ENCODE measurements at places on chromosomes 4 and X. TPM values are rescaled to one million over a fixed set of nuclear protein-coding genes. Genes with fewer than 3 reads are reported as not detected.
A peak's percentile ranks its signal among the peaks of the same experiment; 100 is the strongest.

The OTUD6A gene
- not detected for total RNA-seq

The DDIT4L gene
- total RNA-seq = 3.0 TPM

The CT47B1 gene
- total RNA-seq = not detected

GRCh38 chr4:173930329-173930967 lies 353.0 kb downstream of the FBXO8 start:
- DNase-seq = no peak
- no peak overlapping the region for H3K27ac ChIP-seq
- H3K4me1 ChIP-seq = peaks cover 3% of the 10 kb centered on the region

DNA sequence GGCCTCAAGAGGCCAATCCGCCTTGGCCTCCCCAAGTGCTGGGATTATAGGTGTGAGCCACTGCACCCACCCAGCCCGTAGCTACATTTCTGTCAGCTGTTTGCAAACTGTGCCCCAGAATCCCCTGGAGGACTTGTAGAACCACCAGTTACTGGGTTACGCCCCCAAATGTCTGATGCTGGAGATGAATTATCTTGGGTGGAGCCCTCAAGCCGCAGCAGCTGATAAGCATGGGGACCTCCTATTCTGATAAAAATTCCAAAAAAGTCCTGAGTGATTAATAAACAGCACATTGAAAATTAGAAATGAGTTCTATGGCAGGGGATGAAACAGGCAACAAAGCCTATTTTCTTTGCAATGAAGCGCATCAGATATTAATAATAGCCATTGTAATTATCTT lies 105.0 kb downstream of the PTTG2 start:
- DNase-seq = no peak
- no peak overlapping the region for H3K27ac ChIP-seq
- no peaks in the 10 kb centered on the region for H3K36me3 ChIP-seq
- H3K4me1 ChIP-seq = peaks cover 7% of the 10 kb centered on the region

GRCh38 chr4:93809773-93810172 lies 18.8 kb upstream of the ATOH1 start:
- DNase-seq = peak; percentile 82
- no peaks in the 10 kb centered on the region for H3K27me3 ChIP-seq
- H3K36me3 ChIP-seq = no peaks in the 10 kb centered on the region
- no peak overlapping the region for H3K27ac ChIP-seq
- no peak overlapping the region for H3K4me3 ChIP-seq

GRCh38 chr4:548976-549375 lies 27.1 kb downstream of the TMEM271 start:
- H3K4me1 ChIP-seq = no peaks in the 10 kb centered on the region
- no peak for DNase-seq
- no peak overlapping the region for H3K27ac ChIP-seq
- no peak overlapping the region for H3K4me3 ChIP-seq
- no peaks in the 10 kb centered on the region for H3K27me3 ChIP-seq

- no peaks in the 10 kb centered on the region for H3K36me3 ChIP-seq
- no peaks in the 10 kb centered on the region for H3K4me1 ChIP-seq
- H3K27ac ChIP-seq = no peak overlapping the region
- H3K27me3 ChIP-seq = no peaks in the 10 kb centered on the region
- no peak for DNase-seq
- H3K4me3 ChIP-seq = no peak overlapping the region
Measured at GRCh38 chr4:66045913-66046312, 375.6 kb upstream of the EPHA5 start.

DNA sequence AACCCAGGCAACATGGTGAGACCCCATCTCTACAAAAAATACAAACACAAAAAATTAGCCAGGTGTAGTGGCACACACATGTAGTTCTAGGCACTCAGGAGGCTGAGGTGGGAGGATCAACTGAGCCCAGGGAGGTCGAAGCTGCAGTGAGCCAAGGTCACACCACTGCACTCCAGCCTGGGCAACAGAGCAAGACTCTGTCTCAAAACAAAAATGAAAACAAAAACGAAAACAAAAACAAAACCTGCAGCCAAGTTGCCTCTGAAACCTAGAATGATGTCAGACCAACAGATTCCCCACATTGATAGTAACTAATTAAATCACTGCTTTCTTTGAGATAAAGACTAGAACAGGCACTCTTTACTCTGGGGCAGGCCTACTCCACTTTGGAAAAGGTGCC lies 104.5 kb downstream of the AMELX start:
- no peaks in the 10 kb centered on the region for H3K27me3 ChIP-seq
- H3K27ac ChIP-seq = no peak overlapping the region
- peaks cover 6% of the 10 kb centered on the region for H3K4me1 ChIP-seq

- no peak for DNase-seq
- peaks cover 4% of the 10 kb centered on the region for H3K4me1 ChIP-seq
- H3K27me3 ChIP-seq = no peaks in the 10 kb centered on the region
Measured at GRCh38 chrX:49877397-49878101, 1.7 kb upstream of the USP27X start.

- no peaks in the 10 kb centered on the region for H3K36me3 ChIP-seq
- peak overlapping the region; percentile 39 for H3K4me3 ChIP-seq
- H3K27ac ChIP-seq = peak overlapping the region; percentile 33
- H3K27me3 ChIP-seq = no peaks in the 10 kb centered on the region
- DNase-seq = peak; percentile 84
Measured at GRCh38 chr4:169659716-169660670, 39.6 kb downstream of the CLCN3 start.

GRCh38 chrX:357693-358471 lies 28.8 kb downstream of the PPP2R3B start:
- no peaks in the 10 kb centered on the region for H3K27me3 ChIP-seq
- no peak overlapping the region for H3K27ac ChIP-seq
- H3K4me1 ChIP-seq = no peaks in the 10 kb centered on the region
- no peak for DNase-seq
- peaks cover 4% of the 10 kb centered on the region for H3K36me3 ChIP-seq
